ENCODE measurements at places on chromosomes 7 and 10.

GRCh38 chr10:26723016-26723415 is 25.5 kb downstream of the PDSS1 start:
- no peak for DNase-seq

DNA sequence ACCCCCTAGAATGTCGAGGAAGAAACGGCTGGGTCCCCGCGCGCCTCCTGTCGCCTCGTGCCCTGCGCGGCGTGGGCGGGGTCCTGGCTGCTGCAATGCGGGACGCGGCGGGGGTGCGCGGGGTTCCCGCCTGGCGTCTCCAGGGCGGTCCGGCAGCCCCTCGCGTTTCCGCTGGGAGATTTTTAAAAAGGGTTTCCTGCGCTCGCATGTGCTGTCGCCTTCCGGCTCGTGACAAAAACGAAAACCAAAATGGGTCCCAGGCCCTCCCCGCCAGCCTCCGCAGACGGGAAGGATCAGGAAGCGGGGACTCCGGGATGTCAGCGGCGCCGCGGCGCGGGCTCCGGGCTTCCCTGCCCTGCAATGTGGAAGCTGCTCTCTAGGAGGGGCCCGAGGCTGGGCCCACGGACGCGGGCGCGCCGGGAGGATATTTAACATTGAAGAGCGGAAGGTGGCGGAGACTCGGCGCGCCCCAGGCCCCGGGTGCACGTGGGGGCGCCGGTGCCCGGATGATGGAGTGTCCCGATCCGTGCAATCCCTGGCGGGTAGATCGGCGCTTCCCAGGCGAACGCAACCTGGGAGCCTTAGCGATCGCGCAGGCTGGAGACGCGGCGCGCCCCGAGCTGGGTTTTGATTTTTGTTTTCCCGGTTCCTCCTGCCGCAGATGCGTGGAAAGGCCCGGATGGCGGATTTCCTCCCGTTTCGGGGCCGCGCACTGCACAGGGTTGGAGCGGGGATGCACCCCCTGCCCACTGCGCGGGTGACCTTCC is 1.0 kb downstream of the PFKP start:
- peak; percentile 68 for DNase-seq

GRCh38 chr7:32618470-32618869 is 123.2 kb downstream of the AVL9 start:
- DNase-seq = no peak

DNA sequence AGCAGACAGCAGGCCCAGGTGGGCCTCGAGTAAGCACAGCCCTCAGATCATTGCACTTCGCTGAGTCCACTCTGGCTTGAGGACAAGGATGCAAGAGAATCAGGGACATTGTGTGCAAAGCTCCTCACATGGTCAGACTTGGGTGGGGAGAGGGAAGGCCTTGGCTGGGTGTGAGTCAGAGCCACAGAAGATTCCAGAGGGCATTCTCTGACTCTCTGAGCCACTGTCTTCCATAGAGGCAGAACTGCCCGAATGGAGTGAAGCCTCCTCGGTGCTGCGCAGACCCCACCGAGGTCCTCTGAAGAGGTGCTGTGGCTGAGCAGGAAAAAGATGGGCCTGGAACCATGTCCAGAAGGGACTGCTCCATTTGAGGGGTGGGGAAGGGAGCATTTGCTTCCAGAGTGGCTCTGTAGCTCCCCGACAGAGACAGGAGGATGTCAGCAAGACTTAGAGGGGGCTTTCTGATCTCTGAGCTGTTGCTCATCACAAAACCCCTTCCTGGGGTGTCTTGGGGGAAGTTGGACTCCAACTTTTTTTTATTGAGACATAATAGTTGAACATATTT is 120.8 kb downstream of the PTPN20 start:
- no peak for DNase-seq

DNA sequence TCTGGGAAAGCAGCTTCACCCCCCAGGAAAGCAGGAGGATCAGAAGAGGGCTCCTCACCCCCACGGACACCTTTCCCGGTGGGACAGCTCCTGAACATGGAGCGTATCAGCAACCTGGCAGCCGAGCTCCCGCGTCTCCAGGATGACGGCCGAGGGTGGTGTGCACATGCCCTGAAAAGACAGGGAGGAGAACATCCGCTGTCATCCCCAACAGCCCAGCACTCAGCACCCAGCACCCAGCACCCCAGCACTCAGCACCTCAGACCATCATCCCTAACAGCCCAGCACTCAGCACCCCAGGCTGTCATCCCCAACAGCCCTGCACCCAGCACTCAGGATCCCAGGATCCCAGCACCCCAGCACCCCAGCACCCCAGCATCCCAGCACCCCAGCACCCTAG is 3.9 kb upstream of the CFAP46 start:
- DNase-seq = no peak

DNA sequence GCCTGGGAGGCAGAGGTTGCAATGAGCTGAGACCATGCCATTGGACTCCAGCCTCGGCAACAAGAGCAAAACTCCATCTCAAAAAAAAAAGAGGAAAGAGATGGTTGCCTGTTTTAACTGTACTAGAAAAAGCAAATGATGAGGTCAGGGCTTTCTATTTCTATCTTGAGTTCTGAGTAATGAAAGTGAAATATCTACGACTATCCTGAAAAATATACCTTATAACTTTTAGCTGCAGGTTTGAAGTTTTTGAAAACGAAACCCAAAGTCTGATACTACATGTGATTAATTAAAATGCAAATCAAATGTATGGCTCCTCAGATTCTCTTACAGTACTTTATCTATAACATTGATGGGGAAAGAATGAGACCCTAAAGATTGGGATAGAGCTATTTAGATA is 636.2 kb upstream of the LRRN3 start:
- DNase-seq = no peak

DNA sequence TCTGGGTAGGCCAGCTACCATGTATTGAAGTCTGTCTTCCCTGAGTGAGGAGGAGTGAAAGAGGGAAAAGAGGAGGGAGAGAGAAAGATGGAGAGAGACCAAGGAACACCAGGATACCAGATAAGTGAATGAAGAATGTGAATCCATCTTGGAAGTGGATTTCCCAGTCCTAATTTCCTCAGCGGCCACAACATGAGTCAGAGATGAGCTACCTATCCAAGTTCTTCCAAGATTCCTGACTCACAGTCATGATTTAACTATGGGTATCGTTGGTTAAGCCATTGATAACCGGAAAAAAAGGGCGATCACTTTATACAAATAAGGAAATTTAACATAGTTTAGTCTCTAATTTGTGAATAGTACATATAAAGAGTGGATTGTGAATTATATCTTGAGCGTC is 561.8 kb downstream of the ATRNL1 start:
- DNase-seq = no peak

- no peak for DNase-seq
Measured at GRCh38 chr10:112465299-112465883, 18.4 kb downstream of the VTI1A start.

GRCh38 chr10:34206078-34206934 is 608.8 kb downstream of the PARD3 start:
- DNase-seq = no peak

DNA sequence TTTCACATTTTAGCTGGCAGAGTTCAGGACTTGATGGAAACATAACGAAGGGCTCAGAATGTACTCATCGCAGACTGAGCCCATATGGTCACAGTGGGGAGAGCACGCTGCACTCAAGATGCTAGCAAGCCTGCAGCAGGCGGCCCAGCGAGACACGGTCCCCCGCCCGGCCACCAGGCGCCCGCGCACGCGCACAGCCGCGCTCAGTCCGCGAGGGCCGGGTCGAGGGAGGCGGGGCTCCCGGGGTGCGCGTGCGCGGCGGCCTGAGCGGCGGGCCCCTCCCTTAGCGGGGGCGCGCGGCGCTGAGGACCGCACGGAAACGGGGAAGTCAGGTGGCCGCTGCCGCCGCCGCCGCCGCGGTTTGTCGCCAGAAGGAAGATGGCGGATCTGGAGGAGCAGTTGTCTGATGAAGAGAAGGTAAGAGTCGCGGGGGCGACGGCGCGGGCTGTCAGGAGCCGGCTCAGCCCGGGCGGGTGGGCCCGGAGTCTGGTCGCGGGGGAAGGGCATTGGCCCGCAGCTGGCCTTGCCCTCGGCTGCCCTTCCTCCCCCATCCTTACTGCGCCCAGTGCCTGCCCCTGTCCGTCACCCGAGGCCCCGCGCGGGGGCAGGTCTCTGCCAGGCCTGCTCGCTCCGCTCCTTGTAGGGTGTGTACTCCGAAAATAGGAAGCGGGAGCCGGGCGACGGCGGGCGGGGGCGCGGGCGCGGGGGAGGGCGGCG is at the start of gene CAPZA2:
Gene CAPZA2 (plus strand): TSS at position 354 of the 717 bp plus-strand sequence. CDS start 25 bp downstream, at position 379.
- peak; percentile 95 for DNase-seq

DNA sequence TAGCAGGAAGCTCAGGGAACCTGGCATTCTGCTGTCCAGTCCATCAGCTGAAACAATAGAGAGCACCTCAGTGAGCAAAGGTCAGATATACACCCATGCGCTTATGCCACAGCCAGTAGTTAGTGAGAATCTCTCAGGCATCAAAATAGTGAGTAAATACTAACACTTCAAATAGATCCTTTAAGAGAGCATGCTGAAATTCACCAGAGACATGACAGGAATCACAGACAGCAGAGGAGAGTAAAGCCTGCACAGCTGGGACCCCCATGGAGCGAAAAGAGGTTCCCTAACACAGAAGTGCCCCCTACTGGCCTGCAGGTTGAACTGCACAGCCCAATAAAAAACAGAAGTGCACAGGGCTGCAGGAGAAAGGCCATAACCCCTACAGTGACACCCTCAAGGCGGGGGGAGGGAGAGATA is 57.6 kb upstream of the ANTXRL start:
- peak; percentile 16 for DNase-seq

- DNase-seq = no peak
Measured at GRCh38 chr7:44100458-44101302, 3.5 kb upstream of the AEBP1 start.
